Fibroblast of skin of left biceps (primary cell): ENCODE measurements at places on chromosomes 7 and 10.

DNA sequence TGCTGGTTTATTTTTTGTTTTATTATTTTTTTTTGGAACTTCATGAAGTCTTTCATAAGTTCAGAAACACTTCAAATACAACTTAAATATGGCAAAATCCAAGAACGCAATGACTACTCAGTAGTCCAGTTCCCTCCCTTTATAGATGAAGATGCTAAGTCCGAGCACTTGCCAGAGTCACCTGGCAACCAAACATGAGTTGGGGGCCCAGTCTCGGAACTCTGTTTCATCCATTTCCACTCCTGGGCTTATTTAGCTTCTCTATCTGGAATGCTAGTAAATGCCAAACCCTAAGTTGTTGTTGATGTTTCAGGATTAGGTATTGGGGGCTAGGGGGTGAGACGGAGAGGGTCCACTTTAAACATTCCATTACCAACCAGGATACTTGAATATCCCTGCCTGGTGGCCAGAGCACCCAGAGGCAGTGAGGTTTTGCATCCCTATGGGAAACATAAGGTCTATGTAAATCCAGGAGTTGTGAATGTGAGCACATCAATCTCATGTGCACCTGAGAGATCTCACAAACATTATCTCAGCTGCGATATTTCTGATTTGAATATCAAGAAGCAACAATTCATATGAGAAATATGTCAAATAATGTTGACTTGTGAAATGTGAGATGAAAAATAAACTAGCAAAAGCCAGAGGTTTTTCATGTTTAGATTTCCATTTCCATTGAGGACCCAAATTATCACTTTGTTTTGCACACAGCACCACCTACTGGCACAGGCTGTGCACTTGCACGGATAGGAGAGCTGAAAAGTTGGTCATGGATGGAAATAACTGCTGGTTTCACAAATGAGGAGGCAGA, 129.3 kb downstream of the PKD1L1 start:
- peak; percentile 44 for DNase-seq

GRCh38 chr10:130350996-130351395, 214.8 kb downstream of the GLRX3 start:
- no peak for DNase-seq

DNA sequence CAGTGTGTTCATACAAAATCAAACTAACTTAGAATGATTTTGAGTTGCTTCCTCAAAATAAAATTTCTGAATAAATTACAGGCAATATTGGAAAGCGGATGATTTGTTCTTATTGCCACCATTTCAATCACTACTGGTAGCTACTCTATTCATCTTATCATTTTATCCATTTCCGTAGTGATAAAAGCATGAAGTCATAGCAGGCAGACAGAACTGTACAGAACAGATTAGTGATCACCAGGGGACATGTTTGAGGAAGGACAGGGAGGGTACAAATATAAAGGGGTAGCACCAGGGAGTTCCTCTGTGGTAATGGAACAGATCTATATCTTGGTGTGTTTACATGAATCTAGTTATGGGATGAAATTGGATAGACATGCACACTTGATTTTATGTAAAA, 138.5 kb downstream of the WNT2 start:
- no peak for DNase-seq

DNA sequence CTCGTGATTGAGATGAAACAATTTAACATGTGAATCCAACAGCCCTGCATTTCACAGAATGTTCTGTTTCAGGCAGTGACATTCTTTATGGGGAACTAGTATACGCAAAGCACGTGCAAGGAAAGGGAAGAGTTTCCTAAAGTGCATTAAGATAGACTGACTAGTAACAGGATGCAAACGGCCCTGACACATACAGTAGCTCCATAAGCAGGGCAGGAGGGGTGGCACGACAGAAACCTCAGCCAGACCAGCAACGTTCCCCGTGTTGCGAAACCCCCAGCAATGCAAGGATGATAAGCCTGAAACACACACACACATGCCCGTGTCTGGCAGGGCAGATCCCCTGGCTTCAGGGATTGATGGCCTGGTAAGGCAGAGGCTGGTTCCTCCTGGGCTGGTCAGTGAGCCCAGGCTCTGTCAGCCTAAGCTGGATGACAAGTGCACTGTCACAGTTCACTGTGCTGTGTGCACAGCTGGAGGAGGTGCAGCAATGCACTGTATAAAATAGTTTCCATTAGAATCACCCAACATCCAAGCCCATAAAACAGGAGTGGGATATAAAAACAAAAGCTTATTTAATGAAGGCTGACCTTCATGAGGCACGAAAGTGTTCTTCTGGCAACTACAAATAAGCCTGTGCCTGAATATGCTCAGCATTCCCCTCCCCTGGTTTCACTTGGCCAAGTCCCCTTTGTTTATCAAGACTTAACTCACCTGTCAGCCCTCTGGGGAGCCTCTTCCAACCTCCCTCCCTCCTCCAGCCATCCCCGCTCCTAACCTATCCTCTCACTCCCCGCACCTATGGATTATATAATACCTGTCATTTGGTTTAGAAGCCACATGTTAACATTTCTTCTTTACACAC, 88.8 kb downstream of the GSAP start:
- DNase-seq: no peak
